ENCODE measurements at places on chromosomes 7 and 10. TPM values are rescaled to one million over a fixed set of nuclear protein-coding genes. Genes with fewer than 3 reads are reported as not detected.

The PNLIP gene
- total RNA-seq = not detected

The CACNA2D1 gene
- total RNA-seq = 21.7 TPM

The GSTK1 gene
- 94.9 TPM for total RNA-seq

The SLC16A12 gene
- total RNA-seq = not detected

The TACR2 gene
- total RNA-seq = 0.22 TPM

The SFRP4 gene
- total RNA-seq = 59.5 TPM

The ENO4 gene
- total RNA-seq = 1.1 TPM

The OR2A12 gene
- total RNA-seq = under 0.01 TPM

The PRKCQ gene
- total RNA-seq = 0.13 TPM

The PTF1A gene
- not detected for total RNA-seq

The SHH gene
- not detected for total RNA-seq

The DOCK1 gene
- 102 TPM for total RNA-seq

The HOXA4 gene
- 1.7 TPM for total RNA-seq

The MYL10 gene
- total RNA-seq = not detected

The SLC4A2 gene
- 40.3 TPM for total RNA-seq

The PLEKHS1 gene
- total RNA-seq = not detected

The LIPF gene
- not detected for total RNA-seq

The HERC4 gene
- total RNA-seq = 497 TPM

The SEMA3E gene
- 4.2 TPM for total RNA-seq

The NPC1L1 gene
- total RNA-seq = under 0.01 TPM

The PIP gene
- total RNA-seq = not detected

The DYNC1I1 gene
- 3.5 TPM for total RNA-seq

The FBXO24 gene
- total RNA-seq = 0.13 TPM

The CEP55 gene
- total RNA-seq = 18.4 TPM

The GPR37 gene
- total RNA-seq = 0.11 TPM

The CACNB2 gene
- total RNA-seq = 1.0 TPM

The AKR1D1 gene
- total RNA-seq = not detected

The FAM13C gene
- 10.7 TPM for total RNA-seq

The TECTB gene
- total RNA-seq = not detected

The KLHL7 gene
- total RNA-seq = 49.9 TPM

The HOGA1 gene
- 5.0 TPM for total RNA-seq

The NME8 gene
- not detected for total RNA-seq

The CHN2 gene
- not detected for total RNA-seq

The PRF1 gene
- not detected for total RNA-seq

The NCF1 gene
- total RNA-seq = not detected

The HOXA10 gene
- total RNA-seq = 30.6 TPM

The ELMO1 gene
- 15.3 TPM for total RNA-seq

The ZPBP gene
- not detected for total RNA-seq

The BUD23 gene
- 44.8 TPM for total RNA-seq

The CDK14 gene
- 70.8 TPM for total RNA-seq

The FAM20C gene
- 42.3 TPM for total RNA-seq

The PNLIPRP1 gene
- not detected for total RNA-seq
